ENCODE measurements at places on chromosomes 11 and 22. TPM values are rescaled to one million over a fixed set of nuclear protein-coding genes. Genes with fewer than 3 reads are reported as not detected.
A peak's percentile ranks its signal among the peaks of the same experiment; 100 is the strongest.

Gene KRTAP5-7
- total RNA-seq: 0.95 TPM

Gene MOGAT2
- total RNA-seq: not detected

DNA sequence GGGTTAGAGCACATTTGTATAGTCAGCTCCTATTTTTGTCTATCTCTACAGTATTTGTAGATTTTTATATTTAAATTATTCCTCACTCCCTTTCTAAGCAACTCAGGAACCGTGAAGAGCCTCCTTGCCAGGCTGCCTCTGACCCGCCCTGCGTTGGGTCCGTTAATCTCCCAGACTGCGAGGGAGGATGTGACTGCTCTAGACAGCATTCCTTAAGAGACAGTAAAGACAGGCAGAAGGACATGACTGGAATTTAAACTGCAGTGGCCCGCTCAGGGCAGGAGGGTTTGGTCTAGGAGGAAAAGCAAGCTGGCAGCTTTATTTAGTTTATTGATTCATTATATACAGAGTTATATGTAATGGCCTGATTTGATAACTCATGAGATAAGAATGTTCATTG is 413.7 kb downstream of the TMEM135 start:
- no peaks in the 10 kb centered on the region for H3K27me3 ChIP-seq
- H3K36me3 ChIP-seq: no peaks in the 10 kb centered on the region
- no peak overlapping the region for H3K4me3 ChIP-seq
- DNase-seq: no peak

DNA sequence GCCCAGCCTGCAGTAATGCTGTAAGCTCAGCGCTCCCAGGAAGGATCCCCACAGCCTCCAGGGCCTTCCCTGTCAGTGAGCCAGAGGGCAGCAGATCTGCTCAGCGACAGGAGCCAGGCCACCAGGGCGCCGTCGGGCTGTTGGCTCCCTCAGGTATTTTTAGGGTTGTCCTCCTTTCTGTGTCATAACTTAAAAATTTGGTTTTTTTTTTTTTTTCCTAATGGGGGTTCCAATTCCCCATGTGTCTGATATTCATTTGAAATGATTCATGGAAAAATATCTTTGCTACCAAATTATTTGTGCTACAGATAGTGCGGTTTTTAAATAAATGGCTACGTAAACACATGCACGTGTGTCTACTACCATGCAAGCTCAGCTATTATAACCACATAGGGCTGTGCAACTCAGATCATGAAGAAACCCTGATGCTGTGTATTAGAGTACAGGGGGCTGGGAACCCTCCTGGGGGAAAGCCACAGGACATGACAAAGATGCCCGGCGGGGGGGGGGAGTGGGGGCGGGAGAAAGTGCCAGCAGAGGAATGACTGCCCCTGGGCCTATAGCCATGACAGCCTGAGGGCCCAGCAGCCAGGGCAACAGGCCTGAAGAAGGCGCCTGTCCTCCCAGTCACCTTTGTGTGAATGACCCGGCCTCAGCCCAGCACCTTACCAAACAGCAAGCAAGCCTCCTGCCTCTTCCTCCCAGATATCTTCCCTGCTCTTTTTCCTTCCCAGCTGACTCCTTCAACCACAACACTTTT is 89.3 kb downstream of the NAT10 start:
- no peak overlapping the region for H3K27ac ChIP-seq
- no peaks in the 10 kb centered on the region for H3K36me3 ChIP-seq
- H3K4me1 ChIP-seq: no peaks in the 10 kb centered on the region
- no peaks in the 10 kb centered on the region for H3K27me3 ChIP-seq

Gene SYNGR1
- 57.9 TPM for total RNA-seq

Gene OR51B5
- total RNA-seq: not detected

DNA sequence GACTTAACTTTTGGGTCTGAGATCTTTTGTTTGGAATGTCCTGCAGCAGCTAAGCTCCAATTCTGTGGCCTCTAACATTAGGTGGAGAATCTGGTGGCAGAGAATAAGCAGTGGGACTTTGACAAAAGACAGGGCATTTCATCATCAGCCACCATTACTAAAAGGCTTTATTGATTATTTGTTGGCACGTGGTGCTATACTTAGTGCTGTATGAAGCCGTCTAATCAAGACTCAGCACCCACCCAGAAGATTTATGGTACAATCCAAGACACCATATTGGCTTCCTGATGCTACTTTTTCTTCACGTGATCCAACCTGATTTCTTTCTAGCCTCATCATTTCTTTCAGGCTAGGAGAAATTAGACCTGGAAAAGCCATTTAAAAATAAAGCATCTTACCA is 80.7 kb upstream of the GRAMD1B start:
- no peaks in the 10 kb centered on the region for H3K4me1 ChIP-seq
- H3K4me3 ChIP-seq: no peak overlapping the region
- H3K27me3 ChIP-seq: no peaks in the 10 kb centered on the region
- no peaks in the 10 kb centered on the region for H3K36me3 ChIP-seq
- DNase-seq: no peak
- no peak overlapping the region for H3K27ac ChIP-seq

Gene KRTAP5-10
- not detected for total RNA-seq

DNA sequence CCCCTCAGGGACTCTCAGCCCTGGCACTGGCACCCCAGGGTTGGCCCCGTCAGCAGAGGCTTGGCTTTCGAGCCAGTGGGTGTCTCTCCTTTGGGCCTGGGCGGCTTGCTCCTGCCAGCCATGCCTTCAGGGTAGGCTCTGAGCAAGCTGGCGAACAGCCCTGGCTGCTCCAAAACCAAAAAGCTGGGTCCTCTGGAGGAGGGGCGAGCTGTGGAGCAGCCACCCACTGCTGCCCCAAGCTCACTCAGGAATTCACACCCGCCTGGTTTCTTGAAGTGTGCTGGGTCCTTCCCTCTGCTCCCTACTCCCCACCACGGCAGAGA is 6.2 kb downstream of the YDJC start:
- H3K36me3 ChIP-seq: no peaks in the 10 kb centered on the region
- no peaks in the 10 kb centered on the region for H3K4me1 ChIP-seq
- H3K27ac ChIP-seq: no peak overlapping the region
- no peaks in the 10 kb centered on the region for H3K27me3 ChIP-seq

DNA sequence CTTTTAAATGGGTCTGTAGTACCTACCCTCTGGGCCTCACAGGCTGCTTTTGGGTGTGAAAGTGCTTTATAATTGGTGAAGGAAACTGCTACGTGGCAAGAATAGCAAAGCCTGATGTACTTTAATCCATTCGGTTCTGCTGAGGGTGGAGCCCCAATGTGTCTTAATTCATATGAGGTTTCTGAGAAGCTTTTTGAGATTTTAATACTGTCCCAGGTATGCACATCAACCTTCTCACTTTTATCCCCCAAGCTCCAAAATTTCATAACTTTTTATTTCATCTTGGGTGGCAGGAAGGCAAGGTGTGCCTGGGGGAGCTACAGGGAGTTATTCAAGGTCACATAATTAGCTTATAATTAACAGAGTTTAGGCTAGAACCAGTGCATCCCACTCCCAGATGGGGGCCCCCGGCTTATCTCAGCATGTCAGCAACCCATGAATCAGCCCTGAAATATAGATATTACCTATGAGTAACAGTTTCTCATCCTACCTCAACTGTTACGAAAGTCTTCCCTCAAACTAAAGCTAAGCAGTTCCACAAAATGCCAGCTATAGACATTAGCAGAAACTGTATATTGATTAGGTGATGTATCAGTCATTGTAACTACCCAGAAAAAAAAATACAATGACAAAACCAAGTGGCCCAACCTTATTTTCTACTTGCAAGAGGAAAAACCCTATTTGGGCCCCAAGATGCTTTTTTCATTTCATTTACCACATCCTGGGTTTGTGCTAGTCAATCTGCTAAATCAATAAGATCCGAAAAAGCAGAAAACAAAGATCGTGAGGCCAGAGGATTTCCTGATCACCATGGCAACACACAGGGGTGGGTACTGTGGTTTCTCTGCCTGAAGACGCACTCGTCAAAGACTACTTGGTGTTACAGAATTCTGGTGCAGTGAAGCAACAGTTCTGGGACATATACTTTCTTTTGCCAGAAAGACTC is 26.7 kb downstream of the CD44 start:
- H3K4me3 ChIP-seq: no peak overlapping the region
- no peaks in the 10 kb centered on the region for H3K27me3 ChIP-seq
- H3K27ac ChIP-seq: peak overlapping the region; percentile 82
- no peak for DNase-seq

Gene YPEL1
- total RNA-seq: 2.3 TPM

Gene FXYD2
- total RNA-seq: 7.9 TPM

- H3K4me3 ChIP-seq: no peak overlapping the region
- no peaks in the 10 kb centered on the region for H3K4me1 ChIP-seq
- no peak for DNase-seq
- H3K27me3 ChIP-seq: no peaks in the 10 kb centered on the region
Measured at GRCh38 chr11:73991471-73992006, 8.9 kb upstream of the UCP2 start.

- no peak for DNase-seq
- H3K4me3 ChIP-seq: no peak overlapping the region
- no peaks in the 10 kb centered on the region for H3K27me3 ChIP-seq
- no peaks in the 10 kb centered on the region for H3K36me3 ChIP-seq
- no peak overlapping the region for H3K27ac ChIP-seq
Measured at GRCh38 chr11:57619331-57619730, 21.8 kb downstream of the SERPING1 start.

Gene ZP1
- not detected for total RNA-seq

- no peaks in the 10 kb centered on the region for H3K27me3 ChIP-seq
- H3K36me3 ChIP-seq: no peaks in the 10 kb centered on the region
- DNase-seq: no peak
- peak overlapping the region; percentile 64 for H3K27ac ChIP-seq
- H3K4me1 ChIP-seq: peaks cover 11% of the 10 kb centered on the region
- H3K4me3 ChIP-seq: peak overlapping the region; percentile 71
Measured at GRCh38 chr22:19143967-19144400, 467 bp downstream of the ESS2 start.

DNA sequence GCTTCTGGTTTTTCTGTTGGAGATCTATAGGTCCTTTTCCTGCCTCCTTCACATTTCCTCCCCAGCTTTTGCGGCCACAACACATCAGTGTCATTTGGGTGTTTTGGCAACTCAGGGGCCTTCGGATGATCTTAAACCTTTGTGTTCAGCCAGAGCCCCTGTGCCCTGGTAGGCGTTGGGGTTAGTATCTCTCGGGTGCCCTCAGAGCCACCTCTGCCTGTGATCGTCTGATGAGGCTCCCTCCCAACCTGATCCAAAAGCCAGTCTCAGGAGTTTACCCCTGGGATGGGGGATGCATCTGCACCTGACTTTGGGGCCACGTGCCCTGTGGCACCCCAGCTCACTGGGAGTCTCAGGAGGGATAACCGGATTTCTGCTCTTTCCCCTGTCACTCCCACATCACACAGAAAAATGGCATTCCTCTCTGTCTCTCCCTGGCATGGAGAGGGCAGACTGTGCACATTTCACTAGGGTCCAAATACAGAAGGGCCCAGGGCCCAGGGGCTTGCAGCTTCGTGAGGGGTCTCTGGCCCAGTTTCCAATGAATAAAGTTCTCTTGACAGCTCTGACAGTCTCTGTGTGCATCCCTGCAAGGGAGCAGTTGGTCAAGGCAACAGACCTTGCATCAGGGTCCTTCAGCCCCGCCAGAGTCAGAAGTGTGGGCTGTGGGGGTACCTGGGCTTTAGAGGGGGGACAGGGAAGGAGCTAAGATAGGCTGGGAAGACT is 2.6 kb downstream of the RNF26 start:
- peak overlapping the region; percentile 95 for H3K27ac ChIP-seq
- H3K36me3 ChIP-seq: no peaks in the 10 kb centered on the region
- H3K27me3 ChIP-seq: no peaks in the 10 kb centered on the region
- no peaks in the 10 kb centered on the region for H3K4me1 ChIP-seq

- H3K4me3 ChIP-seq: no peak overlapping the region
- no peaks in the 10 kb centered on the region for H3K27me3 ChIP-seq
- no peaks in the 10 kb centered on the region for H3K36me3 ChIP-seq
- no peak for DNase-seq
Measured at GRCh38 chr11:72618803-72619202, 55.4 kb downstream of the PDE2A start.

- no peaks in the 10 kb centered on the region for H3K36me3 ChIP-seq
- no peak for DNase-seq
- no peak overlapping the region for H3K27ac ChIP-seq
- no peaks in the 10 kb centered on the region for H3K27me3 ChIP-seq
- no peak overlapping the region for H3K4me3 ChIP-seq
Measured at GRCh38 chr11:30285416-30286121, 37.3 kb upstream of the ARL14EP start.

Gene MFRP
- total RNA-seq: 0.26 TPM

DNA sequence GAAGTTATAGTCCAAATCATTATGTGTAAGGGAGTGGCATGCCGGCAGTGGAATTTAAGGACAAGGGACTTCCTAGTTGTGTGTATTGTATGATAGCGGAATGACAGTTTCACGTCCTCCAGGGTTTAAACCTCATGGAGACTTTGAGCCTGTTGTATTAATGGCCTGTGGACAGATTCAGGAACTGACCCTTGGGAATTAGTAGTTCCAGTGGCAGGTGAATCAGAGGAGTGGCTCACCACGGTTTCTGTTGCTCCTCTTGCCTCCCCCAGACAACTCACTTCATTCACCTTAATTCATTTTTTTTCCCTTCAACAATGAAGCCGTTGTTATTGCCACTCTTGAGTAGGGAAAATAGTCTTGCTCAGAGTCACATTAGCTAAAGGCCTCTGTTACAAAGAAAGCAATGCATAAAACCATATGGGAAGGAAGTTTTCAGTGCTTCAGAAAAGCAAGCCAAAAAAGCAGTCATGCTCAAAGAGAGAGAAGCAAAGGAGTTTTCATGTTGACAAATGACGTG is 22.6 kb downstream of the AMOTL1 start:
- H3K27ac ChIP-seq: no peak overlapping the region
- no peak overlapping the region for H3K4me3 ChIP-seq
- no peaks in the 10 kb centered on the region for H3K27me3 ChIP-seq

Gene IGSF9B
- 6.5 TPM for total RNA-seq

DNA sequence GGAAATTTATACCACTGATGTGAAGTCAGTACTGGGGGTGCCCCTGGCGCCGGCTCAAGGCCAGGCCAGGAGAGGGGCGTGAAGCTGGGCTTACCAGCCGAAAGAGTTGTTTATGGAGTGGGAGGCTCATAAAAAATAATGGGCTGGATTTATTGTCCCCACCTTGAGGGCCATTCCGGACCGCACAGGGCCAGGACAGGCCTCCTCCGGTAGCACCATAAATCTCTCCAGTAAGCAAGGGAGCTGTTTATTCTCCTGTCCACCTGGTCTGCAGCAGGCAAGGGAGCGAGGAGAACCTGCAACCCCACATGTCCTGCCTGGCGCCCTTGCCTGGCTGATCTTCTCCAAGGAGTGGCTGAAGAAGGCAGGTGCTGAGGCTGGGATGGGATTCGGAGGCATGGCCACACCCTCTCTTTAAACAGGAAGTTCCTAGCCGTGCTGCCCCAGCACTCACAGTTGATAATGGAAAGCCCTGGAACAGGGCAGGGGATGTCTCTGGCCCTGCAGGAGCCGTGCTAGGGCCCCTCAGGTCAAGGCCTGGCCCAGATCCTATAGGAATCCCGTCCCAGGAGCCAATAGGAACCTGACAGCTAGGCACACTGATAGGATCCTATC is 65.1 kb downstream of the SCUBE1 start:
- DNase-seq: no peak
- no peaks in the 10 kb centered on the region for H3K36me3 ChIP-seq
- no peaks in the 10 kb centered on the region for H3K27me3 ChIP-seq
- H3K4me1 ChIP-seq: no peaks in the 10 kb centered on the region
- no peak overlapping the region for H3K27ac ChIP-seq
- no peak overlapping the region for H3K4me3 ChIP-seq
